Pulmonary artery endothelial cell (primary cell): ENCODE measurements at places on chromosomes 7 and 10. TPM values are rescaled to one million over a fixed set of nuclear protein-coding genes. Genes with fewer than 3 reads are reported as not detected.

DNA sequence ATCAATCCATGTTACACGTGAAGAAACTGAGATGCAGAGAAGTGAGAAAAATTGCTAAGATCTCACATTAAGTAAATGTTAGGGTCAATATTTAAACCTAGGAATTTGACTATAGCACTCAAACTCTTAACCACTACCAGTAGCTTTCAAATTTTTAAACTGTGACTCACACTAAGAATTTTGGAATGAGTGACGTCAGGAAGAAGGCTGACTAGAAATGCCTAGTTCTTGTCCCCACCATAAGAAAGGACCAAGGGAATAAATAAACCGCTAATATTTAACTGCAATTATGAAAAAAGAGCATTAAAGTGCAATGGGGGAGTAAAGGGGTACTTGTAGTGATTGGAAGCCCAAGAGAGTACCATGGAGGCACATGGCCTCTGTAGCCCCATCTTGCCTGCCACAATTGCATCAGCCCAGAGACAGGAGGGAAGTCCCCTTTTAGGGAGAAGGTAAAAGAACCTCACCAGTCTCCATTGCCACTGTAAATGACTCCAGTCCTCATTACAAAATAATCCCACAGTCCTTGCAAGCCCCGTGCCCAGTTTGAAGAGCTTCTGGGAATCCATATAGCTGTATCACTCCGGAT lies 3.5 kb upstream of the AKR1B1 start:
- no peak for DNase-seq

GRCh38 chr10:100103581-100103980 lies 21.9 kb upstream of the CPN1 start:
- no peak for DNase-seq

DNA sequence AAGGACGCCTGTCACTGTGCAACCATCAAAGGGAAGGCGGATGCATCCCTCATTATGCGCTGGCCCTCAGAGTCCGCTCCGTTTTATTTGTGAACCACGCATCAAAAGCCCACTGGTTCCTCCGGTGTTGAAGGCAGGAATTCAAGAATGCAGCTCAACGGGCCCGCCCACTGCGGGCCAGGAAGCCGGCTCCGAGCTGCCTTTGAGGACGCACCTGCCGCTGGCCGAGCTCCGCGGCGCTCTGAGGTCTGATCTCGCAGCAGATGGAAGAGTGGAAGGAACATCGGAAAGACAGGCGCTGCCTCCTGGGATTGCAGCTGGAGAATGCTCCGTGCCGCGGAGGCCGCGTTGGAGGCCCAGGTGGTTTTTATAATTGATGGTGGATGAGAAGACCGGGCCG lies 56.9 kb upstream of the ADGRA1 start:
- no peak for DNase-seq

DNA sequence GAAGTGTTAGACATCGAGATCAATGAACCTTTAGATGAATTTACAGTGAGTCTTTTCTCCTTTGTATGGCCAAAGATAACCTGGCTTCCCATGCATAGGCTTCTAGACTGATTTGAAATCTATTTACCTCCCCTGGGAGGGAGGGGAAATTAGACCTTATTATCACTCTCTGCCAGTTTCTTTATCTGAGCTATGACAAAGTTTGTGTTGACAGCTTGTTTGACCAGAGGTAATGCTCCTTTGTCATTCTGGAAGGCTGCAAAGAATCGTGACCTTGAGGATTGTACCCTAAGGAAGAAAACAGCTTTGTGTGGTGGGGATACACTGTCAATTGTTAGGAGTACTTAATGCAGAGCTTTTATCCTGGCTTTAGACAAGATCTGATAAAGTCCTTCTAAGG lies 36.4 kb downstream of the RBM33 start:
- DNase-seq: no peak

DNA sequence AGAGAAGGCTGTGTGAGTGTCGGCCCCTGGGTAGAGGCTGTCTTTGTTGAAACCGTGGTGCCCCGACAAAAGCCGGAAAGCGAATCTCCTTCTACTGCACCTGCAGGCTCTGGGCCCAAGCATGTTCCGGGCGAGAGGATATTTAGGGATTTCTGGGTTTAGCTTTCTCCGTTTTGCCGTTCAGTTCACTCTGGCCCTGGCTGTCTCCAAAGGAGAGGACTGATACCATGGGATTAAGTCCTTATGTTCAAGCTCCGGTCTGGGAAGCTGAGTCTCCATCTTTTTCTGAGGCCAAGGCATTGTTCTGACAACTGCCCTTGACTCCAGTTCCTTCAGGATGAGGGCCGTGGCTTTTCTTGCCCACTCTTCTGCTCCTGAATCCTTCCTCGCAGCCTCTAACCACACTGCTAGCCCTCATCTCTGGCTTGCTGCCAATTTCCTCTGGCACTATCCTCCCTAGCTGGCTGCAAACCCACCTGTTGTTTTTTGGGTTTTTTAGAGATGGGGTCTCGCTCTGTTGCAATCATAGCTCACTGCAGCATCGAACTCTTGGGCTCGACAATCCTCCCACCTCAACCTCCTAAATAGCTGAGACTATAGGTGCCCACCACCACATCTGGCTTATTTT lies 206.8 kb downstream of the SKIDA1 start:
- no peak for DNase-seq

The SDK1 gene
- 0.18 and 1.1 TPM in 2 replicates for total RNA-seq

The PNLIPRP1 gene
- not detected in 2 replicates for total RNA-seq

The ANLN gene
- 52.6 and 121 TPM in 2 replicates for total RNA-seq

The PIP gene
- not detected in 2 replicates for total RNA-seq

The PNLIP gene
- not detected in 2 replicates for total RNA-seq

The RBP4 gene
- not detected in 2 replicates for total RNA-seq
